ENCODE measurements at places on chromosomes 3 and 15.

- no peak overlapping the region for H3K27ac ChIP-seq
- H3K4me3 ChIP-seq: no peak overlapping the region
- no peaks in the 10 kb centered on the region for H3K4me1 ChIP-seq
- H3K27me3 ChIP-seq: no peaks in the 10 kb centered on the region
- no peaks in the 10 kb centered on the region for H3K36me3 ChIP-seq
Measured at GRCh38 chr15:64024172-64025050, 21.9 kb downstream of the DAPK2 start.

DNA sequence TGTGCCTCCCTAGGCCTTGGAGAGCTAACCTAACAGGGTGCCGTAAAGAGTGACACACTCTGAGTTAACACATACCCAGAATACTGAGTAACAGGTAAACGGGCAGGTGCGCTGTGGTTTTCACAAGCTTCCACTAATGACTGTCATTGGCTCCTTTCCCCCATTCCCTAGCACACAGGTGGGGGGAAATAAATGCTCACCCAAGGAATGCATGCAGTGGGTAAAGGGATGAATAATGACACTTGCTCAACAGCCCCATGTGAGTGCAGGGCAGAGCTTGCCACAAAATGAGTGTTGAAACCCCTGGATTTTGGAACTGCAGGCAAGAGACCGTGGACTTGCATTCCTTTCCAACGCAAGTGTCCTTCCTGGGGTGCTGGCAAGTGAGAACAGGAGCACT is 57.6 kb downstream of the ADAMTS17 start:
- H3K27ac ChIP-seq: no peak overlapping the region
- no peak for DNase-seq
- no peaks in the 10 kb centered on the region for H3K27me3 ChIP-seq
- H3K36me3 ChIP-seq: no peaks in the 10 kb centered on the region
- H3K4me3 ChIP-seq: no peak overlapping the region

GRCh38 chr15:58501006-58501405 is 69.2 kb downstream of the LIPC start:
- no peak for DNase-seq
- H3K27me3 ChIP-seq: no peaks in the 10 kb centered on the region

GRCh38 chr15:40435710-40436089 is 5.1 kb upstream of the BAHD1 start:
- H3K27ac ChIP-seq: no peak overlapping the region
- peaks cover 8% of the 10 kb centered on the region for H3K4me1 ChIP-seq
- no peaks in the 10 kb centered on the region for H3K36me3 ChIP-seq
- no peak for DNase-seq
- peaks cover 11% of the 10 kb centered on the region for H3K27me3 ChIP-seq

DNA sequence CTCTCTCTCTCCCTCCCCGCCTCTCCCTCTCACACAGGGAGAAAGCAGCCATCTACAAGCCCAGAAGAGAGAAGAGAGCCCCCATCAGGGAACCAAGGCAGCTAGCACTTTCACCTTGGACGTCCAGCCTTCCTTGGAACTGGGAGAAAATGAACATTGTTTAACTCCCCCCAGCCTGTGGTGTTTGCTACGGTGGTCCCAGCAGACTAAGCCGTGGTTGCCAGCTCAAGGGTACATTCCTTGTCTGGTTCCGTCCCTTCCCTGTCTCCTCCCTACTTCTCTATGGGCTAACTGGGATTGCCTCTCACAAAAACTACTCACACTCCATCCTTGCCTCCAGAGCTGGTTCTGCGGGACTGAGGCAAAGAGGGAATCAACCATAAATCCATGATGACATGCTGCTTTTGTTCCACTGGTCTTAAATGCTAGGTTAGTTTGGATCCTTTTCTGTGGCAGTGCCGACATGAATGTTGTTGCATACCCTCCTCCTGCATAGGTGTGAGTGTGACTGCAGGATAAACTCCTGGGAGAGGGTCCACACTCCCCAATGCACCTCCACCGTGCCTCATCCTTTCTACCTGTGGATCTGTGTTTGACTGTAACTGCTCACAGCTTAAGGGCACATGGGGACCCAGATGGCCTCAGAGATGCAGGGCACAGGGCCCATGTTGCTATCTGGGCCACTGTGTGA is 12.0 kb downstream of the C3orf22 start:
- H3K4me1 ChIP-seq: peaks cover 4% of the 10 kb centered on the region
- H3K36me3 ChIP-seq: no peaks in the 10 kb centered on the region
- no peak overlapping the region for H3K27ac ChIP-seq

DNA sequence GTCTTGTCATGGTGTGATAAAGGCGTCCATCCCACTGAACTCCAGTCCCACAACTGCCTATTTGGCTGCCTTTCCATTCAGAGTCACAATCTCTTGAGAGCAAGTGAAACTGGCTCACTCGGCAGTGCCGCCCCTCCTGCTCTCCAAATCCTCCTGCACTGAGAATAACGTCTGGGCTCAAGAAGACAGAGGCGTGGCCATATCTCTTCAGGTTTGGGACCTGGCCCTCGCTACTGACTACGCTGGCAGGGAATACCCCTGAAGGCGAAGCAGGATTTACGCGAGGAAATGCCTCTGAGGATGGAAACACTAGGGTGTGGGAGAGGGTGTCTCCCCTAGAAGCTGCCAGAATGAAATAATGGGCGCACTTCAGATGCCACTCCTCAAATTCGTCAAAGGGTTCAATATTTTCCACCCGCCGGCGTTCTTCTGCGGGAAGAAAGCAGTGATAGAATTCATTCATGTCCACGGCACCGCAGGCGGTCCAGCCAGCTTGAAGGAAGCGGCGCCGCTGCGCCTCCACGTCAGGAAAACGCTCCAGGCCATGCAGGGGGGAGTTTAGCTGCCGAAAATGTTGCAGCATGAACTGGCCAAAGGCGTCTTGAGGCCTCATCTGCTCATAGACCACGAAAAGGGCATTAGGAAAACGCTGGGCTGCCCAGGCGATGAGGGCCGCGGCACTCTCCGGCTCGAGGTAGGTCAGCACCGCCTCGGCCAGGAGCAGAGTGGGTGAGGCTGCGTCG is 985 bp downstream of the LCMT2 start:
- H3K36me3 ChIP-seq: peaks cover 18% of the 10 kb centered on the region
- peaks cover 3% of the 10 kb centered on the region for H3K4me1 ChIP-seq
- no peak for DNase-seq

DNA sequence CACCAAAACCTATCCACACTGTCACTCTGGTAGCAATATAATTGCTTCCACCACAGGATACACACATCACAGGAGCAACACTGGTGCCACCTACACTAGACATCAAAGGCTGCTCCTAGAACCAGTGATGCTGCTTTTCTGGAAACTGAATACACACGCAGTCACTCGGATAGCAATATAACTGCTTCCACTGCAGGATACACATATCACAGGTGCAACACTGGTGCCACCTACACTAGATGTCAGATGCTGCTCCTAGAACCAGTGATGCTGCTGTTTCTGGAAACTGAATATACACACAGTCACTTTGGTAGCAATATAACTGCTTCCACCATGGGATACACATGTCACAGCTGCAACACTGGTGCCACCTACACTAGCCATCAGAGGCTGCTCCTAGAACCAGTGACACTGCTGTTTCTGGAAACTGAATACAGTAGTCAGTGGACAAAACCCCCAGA is 6.9 kb upstream of the TNFSF10 start:
- no peaks in the 10 kb centered on the region for H3K27me3 ChIP-seq
- no peak for DNase-seq
- H3K4me3 ChIP-seq: no peak overlapping the region
- no peaks in the 10 kb centered on the region for H3K4me1 ChIP-seq
- H3K27ac ChIP-seq: no peak overlapping the region
- no peaks in the 10 kb centered on the region for H3K36me3 ChIP-seq

- H3K4me3 ChIP-seq: no peak overlapping the region
- H3K4me1 ChIP-seq: no peaks in the 10 kb centered on the region
- no peaks in the 10 kb centered on the region for H3K27me3 ChIP-seq
- no peak for DNase-seq
- no peak overlapping the region for H3K27ac ChIP-seq
- no peaks in the 10 kb centered on the region for H3K36me3 ChIP-seq
Measured at GRCh38 chr15:79933231-79933630, 36.4 kb upstream of the MTHFS start.

DNA sequence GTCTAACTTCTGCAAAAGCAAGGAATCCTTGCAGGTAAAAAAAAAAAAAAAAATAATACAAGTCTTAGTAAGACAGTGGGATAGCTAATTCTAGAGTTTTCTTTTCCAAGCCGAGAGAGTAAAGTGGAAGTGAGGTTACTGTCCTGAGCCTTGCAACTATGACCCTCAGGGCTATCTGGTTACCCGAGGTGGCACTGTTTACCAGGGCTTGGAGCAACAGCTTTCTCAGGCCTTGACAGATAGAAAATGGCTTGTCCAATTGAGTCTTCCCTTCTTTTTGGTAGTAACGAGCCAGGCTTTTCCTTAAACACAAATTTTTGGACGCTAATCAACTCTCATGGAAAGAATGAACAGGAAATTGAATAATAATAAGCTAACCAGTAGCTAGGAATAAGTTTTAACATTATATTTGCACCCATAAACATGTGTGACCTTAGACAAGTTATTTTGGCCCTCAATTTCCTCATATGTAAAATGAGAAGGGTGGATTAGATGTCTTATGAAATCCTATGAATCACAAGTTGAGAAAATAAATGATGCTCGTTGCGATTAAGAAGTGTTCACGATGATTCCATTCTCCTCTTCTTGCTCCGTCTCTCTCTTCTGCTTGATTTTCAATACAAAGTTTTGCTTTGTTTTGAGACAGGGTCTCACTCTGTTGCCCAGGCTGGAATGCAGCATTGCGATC is 236.9 kb upstream of the KBTBD8 start:
- no peak for DNase-seq
- H3K27me3 ChIP-seq: no peaks in the 10 kb centered on the region
- H3K27ac ChIP-seq: no peak overlapping the region

DNA sequence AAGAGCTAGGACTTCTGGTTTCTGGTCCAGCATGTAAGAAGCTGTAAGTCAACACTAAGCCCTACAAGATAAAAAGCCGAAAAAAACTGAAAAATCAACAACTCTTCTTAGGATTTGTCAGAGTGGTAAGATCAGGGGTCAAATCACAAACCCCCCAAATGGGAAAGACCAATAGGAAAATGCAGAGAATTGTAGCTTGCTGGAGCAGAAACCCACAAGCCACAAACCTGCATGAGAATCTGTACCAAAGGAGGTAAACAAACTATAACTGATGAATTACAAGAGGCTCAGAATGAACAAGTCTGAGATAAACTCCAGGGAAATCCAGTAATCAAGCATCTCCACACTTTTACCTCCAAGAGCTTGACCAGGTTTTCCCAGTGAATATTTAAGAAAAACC is 36.0 kb downstream of the RFX7 start:
- DNase-seq: no peak
- peaks cover 3% of the 10 kb centered on the region for H3K4me1 ChIP-seq
- H3K4me3 ChIP-seq: no peak overlapping the region
- H3K27ac ChIP-seq: no peak overlapping the region

GRCh38 chr3:182258538-182259177 is 534.6 kb upstream of the ATP11B start:
- H3K36me3 ChIP-seq: no peaks in the 10 kb centered on the region
- DNase-seq: no peak
- no peak overlapping the region for H3K27ac ChIP-seq
- H3K4me3 ChIP-seq: no peak overlapping the region
- H3K27me3 ChIP-seq: no peaks in the 10 kb centered on the region

DNA sequence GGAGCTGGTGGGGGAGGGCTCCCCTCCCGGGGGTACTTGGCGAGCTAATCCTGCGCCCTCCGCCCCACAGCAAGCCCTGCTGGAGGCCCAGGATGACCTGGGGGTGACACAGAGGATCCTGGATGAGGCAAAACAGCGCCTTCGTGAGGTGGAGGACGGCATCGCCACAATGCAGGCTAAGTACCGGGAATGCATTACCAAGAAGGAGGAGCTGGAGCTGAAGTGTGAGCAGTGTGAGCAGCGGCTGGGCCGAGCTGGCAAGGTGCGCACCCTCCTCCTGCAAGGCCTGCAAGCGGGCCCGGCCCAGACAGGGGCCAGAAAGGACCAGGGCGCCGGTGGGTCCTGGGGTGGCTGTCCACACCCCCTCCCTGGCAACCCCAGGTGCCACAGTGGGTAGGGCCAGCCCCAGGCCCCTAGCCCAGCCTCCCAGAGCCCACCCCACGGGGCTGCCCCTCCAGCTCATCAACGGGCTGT is 56.5 kb downstream of the SEMA3G start:
- H3K36me3 ChIP-seq: no peaks in the 10 kb centered on the region
- no peaks in the 10 kb centered on the region for H3K4me1 ChIP-seq
- no peak overlapping the region for H3K4me3 ChIP-seq
- peak; percentile 82 for DNase-seq
- no peaks in the 10 kb centered on the region for H3K27me3 ChIP-seq

GRCh38 chr15:91252322-91252721 is 152.3 kb downstream of the SV2B start:
- H3K27ac ChIP-seq: no peak overlapping the region
- no peak for DNase-seq
- H3K4me3 ChIP-seq: no peak overlapping the region
- no peaks in the 10 kb centered on the region for H3K36me3 ChIP-seq
- no peaks in the 10 kb centered on the region for H3K27me3 ChIP-seq

DNA sequence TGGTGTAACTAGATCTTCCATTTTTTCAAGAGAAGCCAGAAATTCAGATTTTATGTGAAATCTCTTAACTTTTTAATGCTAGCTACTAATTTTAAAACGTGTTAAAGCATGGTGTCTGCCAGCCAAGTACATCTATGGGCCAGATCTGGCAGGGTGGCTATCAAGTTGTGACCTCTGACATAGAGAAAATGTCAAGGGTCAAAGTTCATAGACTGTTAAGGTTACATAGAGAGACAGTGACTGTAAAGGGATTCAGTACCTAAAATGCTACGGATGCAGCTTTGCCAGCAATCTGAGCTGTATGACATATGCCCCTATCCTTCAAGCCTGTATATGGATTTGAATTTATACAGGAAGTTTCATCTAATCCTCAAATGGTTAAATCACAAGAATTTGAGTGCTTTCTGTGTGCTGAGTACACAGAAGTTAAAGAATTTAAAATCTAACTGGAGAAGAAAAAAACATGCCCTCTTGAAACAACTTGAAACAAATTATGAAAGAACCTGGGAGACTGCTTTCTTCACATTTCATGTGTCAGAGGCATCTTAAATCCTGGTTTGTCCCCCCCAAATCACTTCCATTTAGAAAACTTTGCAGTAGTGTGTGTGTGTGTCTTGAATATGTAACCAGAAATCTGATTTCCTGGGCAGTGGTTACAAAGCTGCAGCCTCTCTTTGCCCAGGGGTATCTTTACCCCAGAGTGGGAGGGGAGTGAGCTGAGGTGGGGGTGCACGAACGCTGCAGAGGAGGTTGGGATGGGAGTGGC is 895 bp upstream of the ARHGAP31 start:
- no peaks in the 10 kb centered on the region for H3K27me3 ChIP-seq
- no peak overlapping the region for H3K27ac ChIP-seq
- DNase-seq: no peak

All from H9 (cell line).